Suppressor macrophage treated with lipopolysaccharide for 1 hour (primary cell): ENCODE measurements at places on chromosomes 4 and X.

DNA sequence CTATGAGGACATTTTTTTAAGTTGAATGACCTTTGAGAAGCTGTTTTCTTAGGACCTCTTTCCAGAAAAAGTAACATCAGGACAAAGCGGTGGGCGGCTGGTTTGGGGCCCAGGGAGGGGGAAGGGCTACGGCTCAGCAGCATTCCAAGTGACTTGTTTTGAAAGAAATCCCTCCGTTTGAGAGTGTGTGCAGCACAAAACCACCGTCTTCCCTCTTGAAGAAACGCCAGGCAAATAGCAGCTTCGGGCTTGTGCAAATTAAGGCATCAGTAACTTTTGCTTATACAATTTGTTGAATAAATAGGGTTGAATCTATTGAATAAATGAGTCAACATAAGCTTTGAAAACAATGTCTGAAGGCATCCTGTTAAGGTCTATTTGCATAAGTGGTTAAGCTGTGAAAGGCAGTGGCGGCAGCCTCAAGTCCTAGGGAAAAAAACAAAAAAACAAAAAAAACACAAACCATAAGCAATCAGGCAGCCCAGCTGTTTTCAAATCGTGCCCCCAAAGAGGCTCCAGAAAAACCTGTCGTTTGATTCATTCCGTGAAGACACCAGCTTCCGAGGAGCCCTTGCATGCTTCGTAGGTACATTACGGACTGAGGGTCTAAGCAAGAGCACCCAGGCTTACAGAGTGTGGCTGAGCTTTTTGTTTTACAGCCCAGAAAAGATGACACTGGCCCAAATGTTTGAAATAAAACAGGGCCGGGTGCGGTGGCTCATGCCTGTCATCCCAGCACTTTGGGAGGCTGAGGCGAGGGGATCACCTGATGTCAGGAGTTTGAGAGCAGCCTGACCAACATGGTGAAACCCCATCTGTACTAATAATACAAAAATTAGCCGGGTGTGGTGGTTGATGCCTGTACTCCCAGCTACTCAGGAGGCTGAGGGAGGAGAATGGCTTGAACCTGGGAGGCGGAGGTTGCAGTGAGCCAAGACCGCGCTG, 103.7 kb downstream of the CRLF2 start:
- DNase-seq: no peak

DNA sequence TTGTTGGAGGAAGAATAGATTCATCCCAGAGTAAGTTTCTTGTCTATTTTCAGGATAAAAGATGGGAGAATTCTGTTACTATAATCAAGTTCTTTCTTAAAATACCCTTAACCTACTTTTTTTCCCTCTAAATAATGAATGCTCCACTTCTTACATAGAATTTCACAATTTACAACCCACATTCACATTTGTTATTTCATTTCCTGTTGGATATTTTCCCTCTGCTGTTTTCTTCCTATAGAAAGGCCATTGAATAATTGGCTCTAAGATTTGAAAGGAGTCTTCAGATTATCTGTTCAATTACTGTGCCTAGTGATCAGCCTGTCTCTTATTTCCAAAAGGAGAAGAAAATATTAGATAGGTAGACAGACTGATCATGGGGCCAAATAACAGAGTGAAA, 79.7 kb downstream of the CPE start:
- no peak for DNase-seq

GRCh38 chrX:47430925-47431324, 52.1 kb downstream of the ZNF41 start:
- no peak for DNase-seq

- DNase-seq: peak; percentile 17
Observed at GRCh38 chr4:138572007-138572406, 329.9 kb upstream of the SLC7A11 start.

DNA sequence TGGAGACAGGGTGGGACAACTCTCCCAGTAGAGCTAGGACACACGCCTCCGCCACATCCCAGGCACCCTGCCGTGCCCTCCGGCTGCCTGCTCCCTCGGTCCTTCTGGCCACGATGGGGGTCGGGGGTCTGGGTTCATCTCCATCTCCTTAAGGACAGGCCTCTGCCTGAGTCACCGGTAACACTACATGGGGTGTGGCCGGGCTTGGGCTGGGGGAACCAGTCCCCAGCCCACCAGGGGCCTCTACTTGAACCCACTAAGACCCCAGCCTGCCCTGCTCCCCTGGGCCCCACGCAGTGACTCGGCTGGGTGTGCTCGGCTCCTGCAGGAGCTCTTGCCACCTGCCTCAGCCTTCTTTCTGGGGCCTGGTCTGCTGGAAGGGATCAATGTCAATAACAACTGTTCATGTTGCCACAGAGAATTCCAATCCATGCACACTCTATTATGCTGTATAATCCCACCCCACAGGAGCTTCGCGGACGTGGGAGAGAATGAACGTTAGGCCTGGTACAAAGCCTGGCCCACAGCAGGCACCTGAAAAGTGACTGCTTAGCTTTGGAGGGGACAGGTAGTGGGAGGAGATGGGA, 177.7 kb upstream of the PSAPL1 start:
- DNase-seq: no peak

DNA sequence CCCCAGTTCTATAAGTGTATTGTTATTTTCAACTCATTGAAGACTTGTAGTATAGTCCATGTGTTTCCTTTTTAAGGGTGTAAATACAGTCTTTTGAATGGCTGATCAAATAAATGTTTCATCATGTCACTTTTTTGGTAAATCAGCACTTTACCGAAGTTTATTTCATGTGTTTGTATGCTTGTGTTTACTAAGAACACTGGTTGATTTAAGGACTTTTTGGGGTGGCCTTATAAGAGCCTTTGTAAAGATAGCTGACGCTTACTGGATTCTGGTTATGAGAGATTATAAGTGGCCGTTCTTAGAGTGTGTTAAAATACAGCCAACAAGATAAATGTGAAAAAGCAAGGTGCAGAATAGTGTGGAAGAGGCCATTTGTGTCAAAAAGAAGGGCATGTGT, 2.6 kb downstream of the UBE2K start:
- DNase-seq: no peak

DNA sequence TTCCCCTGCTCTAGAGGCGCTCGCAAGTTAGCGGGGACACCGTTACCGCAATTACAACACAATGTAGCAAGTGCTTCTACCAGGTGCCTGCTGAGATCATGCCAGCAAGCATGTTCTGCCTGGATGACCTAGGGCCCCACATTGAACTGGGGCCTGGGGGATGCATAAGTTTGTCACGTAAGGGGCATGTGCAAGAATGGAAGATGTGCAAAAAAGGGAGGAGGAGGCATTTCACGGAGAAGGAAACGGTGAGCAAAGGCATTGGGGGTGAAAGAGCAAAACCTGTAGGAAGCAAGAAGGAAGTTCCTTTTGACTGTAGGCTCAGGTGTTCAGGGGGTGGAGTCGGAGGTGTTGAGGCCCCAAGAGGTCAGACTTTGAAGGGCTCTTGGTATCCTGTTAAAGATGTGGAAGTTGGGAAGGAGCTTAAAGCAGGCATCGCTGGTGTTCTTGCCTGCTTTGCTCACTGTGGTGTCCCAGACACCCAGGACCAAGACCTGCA, 602 bp upstream of the SCARB2 start:
- DNase-seq: no peak
